ENCODE measurements at places on chromosomes 12 and 14.

GRCh38 chr12:52992699-52993557, 13.3 kb upstream of the EIF4B start:
- DNase-seq = no peak

DNA sequence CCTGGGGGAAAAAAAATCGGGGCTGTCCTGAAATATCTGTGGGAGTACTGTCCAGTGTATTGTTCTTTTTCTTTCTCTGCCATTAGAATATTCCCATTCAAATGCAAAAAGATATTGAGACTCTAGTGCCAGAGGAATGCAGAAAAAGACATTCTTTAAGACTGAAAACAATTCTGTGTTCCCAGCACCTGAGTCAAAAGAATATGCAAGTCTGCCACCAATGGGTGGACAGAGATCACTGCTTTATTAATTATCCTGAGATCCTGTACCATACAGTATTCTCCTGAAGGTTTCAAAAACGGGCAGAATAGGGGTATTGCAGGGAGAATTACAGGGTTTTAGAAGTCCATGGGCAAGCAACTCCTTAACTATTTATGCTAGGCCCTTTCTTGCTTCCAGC, 361.8 kb downstream of the C12orf50 start:
- no peak for DNase-seq

- no peak for DNase-seq
These were observed 415.4 kb upstream of the PRICKLE1 start for GRCh38 chr12:43004908-43005307.

- DNase-seq = no peak
These were observed 63.9 kb downstream of the ARL6IP4 start for GRCh38 chr12:123044351-123044750.
